Astrocyte of the cerebellum (primary cell): ENCODE measurements at places on chromosomes 3 and 15.
A peak's percentile ranks its signal among the peaks of the same experiment; 100 is the strongest.

GRCh38 chr3:172300187-172300586 lies 148.1 kb downstream of the GHSR start:
- DNase-seq = no peak

DNA sequence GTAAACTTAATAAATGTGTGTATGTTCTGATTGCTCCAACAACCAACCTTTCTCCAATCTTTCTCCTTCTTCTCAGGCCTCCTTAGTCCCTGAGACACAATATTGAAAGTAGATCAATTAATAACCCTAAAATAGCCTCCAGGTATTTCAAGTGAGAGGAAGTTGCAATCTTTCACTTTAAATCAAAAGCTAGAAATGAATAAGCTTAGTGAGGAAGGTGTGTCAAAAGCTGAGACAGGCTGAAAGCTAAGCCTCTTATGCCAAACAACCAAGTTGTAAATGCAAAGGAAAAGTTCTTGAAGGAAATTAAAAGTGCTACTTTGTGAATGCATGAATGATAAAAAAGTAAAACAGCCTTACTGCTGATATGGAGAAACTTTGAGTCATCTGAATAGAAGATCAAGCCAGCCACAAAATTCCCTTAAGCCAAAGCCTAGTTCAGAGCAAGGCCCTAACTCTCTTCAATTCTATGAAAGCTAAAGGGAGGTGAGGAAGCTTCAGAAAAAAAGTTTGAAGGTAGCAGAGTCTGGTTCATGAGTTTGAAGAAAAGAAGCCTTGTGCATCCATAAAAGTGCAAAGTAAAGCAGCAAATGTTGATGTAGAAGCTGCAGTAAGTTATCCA lies 38.6 kb downstream of the CCDC80 start:
- DNase-seq = no peak

- DNase-seq = no peak
These were observed 369.2 kb upstream of the MCTP2 start for GRCh38 chr15:93861956-93862741.

DNA sequence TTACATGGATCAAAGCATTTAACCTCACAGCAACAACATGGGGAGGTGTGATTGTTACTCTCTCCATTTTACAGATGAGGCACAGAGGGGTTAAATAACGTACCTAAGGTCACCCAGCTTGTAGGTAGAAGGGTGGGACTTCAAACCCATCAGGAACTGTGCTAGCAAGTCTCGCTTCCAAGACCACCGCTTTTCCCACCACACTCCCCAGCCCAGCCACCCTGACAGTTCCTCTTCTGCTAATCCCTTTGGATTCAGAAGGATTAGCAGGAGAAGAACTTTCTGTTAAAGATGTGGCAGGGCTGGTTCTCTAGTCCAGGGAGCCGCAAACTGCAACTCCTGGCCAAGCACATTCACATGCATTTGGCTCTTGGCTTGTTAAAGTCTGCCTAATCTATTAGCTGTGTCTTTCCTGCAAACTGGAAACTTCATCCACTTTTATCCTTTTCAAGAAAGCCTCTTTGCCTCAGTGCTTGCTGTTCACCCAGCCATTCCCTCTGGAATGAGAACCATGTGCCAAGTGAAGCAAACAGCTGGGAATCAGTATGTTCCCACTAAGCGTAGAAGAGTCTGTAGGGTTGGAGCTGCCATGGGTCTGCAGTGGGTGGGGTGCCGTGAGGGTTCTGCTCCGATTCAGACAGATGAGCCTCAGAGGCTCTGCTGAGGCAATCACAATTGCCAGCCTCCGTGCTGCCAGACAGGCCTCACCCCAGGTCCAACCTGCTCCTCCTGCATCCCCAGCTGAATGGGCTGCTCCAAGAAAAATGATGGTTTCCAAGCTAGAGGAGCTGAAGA lies 44.6 kb downstream of the POMGNT2 start:
- no peak for DNase-seq

DNA sequence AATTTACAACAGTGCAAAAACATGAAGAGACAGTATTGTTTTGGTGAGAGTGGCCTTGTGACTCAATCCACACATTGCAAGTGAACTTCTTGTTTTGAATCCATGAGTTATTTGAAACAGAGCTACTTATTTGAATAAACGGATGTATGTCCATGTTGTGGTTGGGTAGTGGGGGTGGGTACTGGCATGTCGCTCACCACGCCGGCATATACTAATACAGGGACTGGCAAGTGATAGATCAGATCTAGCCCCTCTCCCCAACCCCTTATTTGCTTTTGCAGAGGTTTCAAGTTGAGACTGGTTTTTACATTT lies 83.8 kb downstream of the EDEM1 start:
- DNase-seq = no peak

DNA sequence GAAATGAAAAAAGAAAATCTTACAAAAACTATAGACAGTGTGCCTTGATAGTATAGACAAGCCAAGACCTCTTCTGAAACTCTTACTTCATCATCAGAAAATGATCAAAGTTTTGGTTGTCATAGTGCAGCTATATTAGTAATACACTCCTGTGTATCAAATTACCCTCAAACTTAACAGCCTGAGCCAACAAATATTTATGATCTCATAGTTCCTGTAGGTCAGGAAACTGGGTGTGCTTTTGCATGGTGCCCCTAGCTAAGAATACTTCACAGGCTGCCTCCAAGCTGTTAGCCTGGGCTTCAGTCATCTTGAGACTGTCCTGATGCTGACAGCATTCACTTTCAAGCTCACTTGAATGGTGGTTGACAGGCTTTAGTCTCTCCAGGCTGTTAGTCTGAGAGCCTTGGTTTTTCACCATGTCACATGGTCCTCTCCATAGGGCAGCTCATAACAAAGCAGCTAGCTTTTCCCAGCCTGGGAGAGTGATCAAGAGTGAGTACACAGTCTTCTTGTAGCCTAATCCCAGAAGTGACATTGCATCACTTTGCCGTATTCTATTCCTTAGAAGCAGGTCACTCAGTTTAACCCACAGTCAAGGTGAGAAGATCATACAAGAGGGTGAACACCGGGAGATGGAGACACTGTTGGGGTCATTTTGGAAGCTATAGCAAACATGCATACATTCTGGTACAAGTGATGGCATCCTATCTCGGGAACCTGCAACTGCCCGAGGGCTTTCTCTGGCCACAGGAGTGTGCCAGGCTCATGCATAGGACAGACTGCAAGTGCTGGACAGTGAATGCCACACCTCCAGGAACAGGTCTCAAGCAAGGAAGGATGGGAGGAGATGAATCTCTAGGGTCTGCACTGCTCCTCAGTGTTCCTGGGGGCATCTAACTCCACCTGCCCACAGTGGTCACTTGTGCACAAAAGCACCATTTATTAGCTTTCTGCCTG lies 173.4 kb upstream of the CADPS start:
- DNase-seq = no peak

- DNase-seq = no peak
These were observed 64.5 kb upstream of the KLF13 start for GRCh38 chr15:31262143-31262530.

GRCh38 chr3:74415731-74416130 lies 198.7 kb downstream of the CNTN3 start:
- DNase-seq = no peak

DNA sequence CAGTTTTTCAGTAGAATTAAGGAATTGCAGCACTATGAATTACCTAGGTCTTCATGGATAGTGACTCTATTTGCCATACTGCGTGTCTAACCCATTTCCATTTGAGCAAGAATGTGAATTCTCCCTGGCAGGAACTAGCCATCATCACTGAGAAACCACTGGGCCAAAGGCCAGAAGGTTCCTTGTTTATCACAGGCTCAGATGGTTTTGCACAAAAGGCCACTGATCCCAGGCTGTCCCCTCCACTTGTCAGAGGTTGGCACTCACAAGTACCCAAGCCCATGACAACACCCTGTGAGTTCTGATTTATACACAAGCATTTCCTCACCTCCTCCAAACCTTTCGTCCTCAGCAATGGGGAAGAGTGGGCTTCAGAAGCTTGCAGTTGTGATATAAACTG lies 131.8 kb downstream of the FOXB1 start:
- DNase-seq = no peak

- DNase-seq = peak; percentile 53
These were observed 76.8 kb downstream of the TNIK start for GRCh38 chr3:171383206-171384018.

- DNase-seq = no peak
These were observed 10.9 kb downstream of the CERS3 start for GRCh38 chr15:100517846-100518245.

- no peak for DNase-seq
These were observed 49.3 kb downstream of the CCNB2 start for GRCh38 chr15:59154243-59154642.

DNA sequence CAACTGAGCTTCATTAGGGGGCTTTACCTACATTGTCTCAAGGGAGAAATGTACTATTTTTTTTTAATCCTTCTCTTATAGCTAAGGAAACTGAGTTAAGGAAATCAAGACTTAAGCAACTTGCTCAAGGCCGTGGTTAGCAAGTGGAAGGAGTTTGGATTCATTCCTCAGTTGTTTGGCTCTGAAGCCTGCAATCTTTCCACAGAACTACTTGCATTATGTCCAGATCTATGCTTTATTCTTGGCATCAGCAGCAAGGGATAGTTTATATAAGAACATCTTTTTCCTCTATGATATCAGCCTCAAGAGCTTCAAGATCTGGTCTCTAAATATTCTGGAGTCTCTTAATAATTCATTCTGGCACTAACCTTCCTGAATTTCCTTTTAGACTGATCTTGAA lies 182.4 kb downstream of the SV2B start:
- DNase-seq = no peak

- DNase-seq = no peak
These were observed 50.7 kb upstream of the RAD18 start for GRCh38 chr3:9013782-9014563.

DNA sequence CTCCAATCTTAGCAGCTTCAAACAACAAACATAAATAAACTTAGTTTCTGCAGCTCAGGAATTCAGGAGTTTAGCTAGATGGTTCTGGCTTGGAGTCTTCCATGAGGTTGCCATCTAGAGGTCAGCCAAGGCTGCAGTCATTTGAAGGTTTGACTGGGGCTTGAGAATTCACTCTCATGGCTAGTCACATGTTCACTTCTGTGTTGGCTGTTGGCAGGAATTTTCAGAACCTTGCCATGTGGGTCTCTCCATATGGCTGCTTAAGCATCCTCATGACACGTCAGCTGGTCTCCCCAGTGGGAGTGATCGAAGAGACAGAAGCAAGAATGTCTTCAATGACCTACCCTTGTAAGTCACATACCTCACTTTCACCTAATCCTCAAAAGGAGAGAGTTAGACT lies 269.2 kb upstream of the CNTN3 start:
- DNase-seq = no peak

- peak; percentile 55 for DNase-seq
These were observed 91.9 kb downstream of the NAALADL2 start for GRCh38 chr3:174951034-174951433.

- DNase-seq = no peak
These were observed 25.4 kb downstream of the SYNM start for GRCh38 chr15:99130314-99130713.

DNA sequence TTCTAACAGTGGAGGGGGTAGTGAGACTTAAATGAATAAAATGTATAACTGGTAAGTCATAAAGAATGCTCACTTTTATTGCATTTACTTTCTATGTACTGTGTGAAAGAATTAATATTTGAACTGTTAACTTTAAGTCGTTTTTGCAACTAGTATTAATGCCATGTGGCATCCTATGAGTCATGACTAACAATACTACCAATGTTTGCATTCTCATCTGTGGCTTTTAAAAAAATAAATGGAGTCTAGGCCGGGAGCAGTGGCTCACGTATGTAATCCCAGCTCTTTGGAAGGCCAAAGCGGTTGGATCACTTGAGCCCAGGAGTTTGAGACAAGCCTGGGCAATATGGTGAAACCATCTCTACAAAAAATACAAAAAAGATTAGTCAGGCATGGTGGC lies 5.2 kb downstream of the C3orf49 start:
- DNase-seq = peak; percentile 29

DNA sequence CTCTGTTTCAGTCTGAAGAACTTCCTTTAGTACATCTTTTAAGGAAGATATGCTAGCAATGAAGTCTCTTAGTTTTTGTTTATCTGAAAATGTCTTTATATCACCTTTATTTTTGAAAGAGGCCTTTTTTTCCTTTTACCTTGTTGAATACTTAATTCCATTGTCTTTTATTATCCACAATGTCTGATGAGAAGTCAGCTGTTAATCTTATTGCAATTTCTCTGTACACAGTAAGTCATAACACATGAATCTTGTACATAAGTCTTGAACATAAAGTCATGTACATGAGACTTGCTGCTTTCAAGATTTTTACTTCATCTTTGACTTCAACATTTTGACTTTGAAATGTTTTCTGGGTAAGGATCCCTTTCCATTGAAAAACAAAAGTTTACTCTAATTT lies 424.3 kb upstream of the ATP10A start:
- no peak for DNase-seq

- peak; percentile 28 for DNase-seq
These were observed 17.4 kb downstream of the GPR160 start for GRCh38 chr3:170055209-170055608.

DNA sequence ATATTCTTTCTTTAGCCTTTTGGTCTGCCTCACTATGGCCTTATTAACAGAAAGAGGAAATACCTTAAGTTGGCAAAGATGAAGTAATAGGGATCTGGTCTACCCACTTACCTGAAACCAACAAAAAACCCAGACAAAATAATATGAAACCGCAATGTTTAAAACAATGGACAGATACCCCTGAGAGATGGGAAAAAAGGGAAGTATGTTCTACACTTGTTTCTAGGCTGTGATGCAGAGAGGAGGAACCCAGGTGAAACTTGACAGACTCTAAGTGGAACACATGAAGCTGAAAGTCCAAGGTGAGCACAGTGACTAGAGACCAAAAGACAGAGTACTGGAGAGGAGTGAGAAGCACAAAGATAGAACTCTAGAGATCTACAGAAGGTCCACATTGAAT lies 78.4 kb downstream of the NR2E3 start:
- DNase-seq = no peak

DNA sequence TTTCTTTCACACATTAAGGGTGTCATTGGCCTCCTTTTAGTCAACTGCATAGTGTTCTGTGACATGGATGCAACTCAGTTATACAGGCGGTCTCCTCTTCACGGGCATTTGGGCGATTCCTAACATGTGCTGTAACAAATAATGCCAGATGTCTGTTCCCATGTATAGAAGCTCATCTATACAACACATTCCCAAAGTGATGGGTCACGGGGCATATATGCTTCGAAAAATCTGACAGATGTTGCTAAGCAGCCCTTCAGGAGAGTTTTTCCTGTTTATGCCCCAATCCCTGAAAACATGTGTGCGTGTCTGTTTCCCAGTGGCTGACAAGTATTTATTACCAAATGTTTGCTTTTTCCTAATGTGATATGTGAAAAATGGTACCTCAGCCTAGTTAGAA lies 25.8 kb downstream of the LRRK1 start:
- DNase-seq = no peak

DNA sequence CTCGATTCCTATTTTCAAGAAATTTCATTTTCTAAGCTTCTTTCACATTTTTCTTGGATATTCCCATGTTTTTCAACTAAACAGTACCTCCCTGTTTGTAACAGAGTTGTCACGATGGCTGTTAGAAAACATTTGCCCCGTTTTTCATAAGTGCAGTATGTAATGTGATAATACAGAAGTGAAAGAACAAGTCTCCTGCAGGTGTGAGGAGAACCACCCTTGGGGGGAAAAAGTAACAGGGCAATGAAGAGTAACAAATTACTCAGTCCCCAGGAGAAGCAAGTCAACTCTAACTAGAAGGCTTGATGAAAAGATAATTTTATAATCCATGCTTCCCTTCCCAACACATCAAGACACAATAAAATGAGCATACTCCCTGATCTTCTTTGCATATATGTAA lies 493.3 kb downstream of the FOXP1 start:
- no peak for DNase-seq
